ENCODE measurements at places on chromosomes 3 and 15.

DNA sequence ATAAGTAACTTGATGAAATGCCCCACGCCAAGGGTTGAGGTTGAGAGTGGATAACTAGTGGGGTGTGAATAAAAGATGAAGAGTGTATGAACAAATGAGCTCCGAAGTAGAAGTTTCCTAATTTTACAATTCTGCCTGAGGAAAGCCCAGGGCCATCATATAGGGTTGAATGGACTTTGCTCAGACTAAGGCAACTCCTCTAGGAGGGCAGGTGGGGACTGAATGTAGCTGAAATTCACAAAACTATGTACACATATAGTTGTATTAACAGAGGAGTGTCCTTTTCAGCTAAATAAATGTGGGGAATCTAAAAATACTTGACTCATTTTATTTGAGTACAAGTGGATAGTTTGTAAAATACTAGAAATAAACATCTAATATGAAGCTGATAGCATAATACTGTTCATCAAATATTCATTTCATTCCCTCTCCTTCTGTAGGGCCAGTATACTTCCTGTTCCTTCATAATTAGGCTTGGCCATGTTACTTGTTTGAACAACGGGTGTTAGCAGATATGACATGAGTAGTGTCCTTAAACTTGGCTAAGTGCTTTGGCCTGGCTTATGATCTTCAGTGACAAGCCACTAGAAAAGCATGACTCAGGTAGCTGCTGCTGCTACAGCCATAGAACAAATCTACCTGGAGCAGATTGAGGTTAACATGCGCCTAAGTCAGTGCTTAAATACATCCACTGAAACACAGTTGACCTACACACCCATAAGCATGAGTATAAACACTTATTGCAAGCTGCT is 26.5 kb downstream of the PLSCR1 start:
- no peak for DNase-seq

DNA sequence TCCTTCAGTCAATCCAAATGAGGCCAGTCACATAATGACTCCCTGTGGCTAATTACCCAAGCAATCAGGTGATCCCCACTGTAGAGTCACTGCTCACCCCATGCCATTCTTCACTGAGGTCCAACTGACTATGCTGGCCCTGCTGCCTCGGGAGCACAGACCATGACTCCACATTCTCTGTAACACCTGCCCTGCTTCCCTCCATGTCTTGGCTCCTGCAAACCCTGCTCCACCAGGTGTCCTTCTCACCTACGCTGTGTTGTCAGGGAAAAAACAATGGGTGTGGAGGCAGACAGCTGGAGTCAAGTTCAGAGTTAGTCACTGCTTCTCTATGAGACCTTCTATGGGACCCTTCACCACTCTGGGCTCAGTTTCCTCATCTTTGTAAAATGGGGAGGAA is 6.1 kb upstream of the SFMBT1 start:
- no peak for DNase-seq

DNA sequence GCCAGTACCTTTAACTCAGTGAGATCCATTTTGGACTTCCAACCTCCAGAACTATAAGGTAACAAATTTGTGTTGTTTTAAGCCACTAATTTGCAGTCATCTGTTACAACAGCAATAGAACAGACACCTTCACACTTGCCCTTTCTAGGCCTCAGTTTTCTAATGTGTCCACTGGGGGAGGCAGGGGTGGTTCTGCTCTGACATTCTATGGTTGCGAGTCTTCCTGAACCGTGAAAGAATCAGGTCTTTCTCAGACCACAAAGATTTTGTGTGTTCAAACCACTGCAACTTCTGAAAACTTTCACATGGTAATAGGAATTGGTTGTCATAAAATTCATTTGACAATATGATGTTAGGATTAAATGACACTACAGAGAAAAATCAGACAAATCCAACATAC is 26.8 kb upstream of the CSTA start:
- DNase-seq, result no peak

- no peak for DNase-seq
Measured at GRCh38 chr15:81724536-81724935, 321.3 kb downstream of the MEX3B start.

DNA sequence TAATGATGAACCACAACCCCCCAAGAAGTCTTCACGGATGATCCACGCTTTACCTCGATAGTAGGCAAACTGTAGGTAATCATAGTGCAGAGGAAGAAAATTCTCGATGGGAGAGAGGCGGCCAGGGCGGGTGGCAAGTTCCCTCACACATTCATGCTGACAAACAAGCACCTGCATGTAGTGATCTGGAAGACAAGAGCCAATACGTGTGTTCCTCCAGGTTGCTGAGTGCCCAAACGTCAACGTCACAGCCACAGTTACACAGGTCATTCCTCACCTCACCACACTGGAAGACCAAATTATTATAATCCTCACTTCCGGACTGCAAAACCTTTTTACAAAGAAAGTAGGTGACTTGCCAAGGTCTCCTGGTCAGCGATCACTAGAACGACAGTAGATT is 131.8 kb downstream of the P3H2 start:
- no peak for DNase-seq

DNA sequence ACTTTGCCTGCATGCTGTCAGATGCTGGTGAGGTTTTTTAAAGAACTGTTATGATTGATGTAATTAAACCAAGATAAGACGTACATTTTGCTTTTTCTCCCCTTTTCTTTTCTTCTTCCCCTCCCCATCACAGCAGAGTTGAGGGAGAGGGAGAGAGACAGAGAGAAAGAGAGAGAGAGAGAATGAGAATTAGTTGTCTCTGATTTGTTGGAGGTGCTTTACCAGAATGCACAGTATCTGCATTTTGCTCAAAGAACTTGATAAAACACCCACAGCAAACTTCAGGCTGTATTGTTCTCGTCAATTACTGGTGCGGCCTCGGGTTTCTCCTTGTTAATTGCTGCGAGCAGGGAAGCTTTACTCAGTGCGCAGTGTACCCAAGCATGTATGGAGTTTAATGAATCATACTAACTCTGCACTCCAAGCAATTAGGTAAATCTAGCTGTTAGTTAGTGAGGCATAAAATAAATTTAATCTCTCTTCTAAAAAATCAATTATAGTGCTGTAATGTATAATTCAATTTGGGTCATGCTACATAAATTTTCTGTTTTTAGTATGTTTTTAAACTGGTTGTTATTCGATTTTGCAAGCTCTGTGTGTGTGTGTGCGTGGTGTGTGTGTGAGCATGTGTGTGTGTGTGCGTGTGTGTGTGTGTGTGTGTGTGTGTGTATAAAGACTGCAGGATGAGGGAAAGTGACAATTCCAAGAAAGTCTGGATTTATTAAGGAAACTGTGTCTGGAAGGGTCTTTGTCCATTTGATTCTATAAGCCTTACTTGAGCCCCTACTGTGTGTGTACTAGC is 273.4 kb downstream of the TLE3 start:
- DNase-seq, result no peak

DNA sequence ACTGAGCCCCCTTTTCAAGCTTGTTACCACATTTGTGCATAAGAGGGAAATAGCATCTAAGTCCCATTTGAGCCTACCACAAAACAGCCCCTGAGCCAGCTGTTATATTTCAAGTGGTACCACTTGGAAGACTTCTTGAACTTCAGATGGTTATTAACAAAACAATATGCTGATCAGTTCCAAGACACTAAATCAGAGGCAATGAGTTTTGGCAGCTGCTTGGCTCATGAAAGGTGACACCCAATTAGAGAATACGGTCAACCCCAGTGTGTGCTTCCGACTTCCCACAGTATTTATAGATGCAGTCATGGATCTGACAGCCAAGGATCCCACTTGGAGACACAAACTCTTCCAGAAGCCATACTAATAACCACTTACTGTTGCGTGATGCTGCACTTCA is 469.6 kb upstream of the PPP2R3A start:
- DNase-seq, result no peak

GRCh38 chr3:108493862-108494261 is 16.5 kb downstream of the MYH15 start:
- DNase-seq, result peak; percentile 8

GRCh38 chr15:81317642-81318017 is 6.3 kb downstream of the STARD5 start:
- no peak for DNase-seq

- DNase-seq, result no peak
Measured at GRCh38 chr15:31609906-31610305, 283.3 kb downstream of the KLF13 start.

DNA sequence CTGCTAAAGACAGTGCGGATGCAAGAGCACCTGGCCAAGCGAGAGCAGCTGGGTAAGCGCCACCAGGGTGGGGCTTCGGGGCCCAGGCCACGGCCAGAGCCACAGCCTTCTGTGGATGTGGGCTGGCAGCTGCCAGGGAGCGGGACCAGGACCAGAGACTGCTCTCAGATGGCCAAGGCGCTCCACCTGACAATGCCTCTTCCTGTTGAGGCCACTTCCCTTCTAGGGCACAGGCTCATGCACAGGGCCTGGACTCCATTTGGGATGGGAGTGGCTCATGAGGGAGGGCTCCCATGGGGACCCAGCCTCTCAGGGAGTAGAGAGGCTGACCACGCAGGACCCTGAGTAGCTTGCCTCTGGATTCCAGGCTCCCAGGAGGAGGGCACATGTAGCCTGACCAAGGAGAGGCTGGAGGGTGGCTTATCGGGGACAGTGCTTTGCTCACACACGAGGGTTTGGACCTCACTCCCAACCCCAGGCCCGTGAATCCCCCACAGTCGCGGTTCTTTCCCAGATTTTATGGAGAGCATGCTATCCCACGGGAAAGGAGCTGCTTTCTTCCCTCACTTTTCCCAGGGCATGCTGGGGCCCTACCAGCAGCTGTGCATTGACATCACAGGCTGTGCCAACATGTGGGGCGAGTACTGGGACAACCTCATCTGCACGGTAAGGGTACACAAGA is 25.1 kb downstream of the ACAA1 start:
- no peak for DNase-seq

DNA sequence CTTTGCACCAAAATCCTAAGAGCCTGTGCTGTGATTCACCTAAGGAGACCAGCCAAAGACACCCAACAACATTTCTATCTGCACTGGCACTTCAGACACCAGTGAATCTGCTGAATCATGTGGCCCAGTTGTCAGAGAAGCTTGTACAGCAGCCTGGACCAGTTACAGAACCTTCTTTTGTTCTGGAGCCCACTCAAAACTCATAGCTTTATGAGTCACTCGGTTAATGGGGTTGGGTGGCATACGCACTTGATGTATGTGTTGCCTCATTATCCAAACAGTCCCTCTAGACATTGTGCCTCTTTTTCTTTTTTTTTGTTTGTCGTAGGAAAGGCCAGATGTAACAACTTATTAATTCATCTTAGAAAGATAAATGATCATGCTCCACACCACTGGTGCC is 25.6 kb upstream of the GOLGA6L2 start:
- DNase-seq, result no peak

DNA sequence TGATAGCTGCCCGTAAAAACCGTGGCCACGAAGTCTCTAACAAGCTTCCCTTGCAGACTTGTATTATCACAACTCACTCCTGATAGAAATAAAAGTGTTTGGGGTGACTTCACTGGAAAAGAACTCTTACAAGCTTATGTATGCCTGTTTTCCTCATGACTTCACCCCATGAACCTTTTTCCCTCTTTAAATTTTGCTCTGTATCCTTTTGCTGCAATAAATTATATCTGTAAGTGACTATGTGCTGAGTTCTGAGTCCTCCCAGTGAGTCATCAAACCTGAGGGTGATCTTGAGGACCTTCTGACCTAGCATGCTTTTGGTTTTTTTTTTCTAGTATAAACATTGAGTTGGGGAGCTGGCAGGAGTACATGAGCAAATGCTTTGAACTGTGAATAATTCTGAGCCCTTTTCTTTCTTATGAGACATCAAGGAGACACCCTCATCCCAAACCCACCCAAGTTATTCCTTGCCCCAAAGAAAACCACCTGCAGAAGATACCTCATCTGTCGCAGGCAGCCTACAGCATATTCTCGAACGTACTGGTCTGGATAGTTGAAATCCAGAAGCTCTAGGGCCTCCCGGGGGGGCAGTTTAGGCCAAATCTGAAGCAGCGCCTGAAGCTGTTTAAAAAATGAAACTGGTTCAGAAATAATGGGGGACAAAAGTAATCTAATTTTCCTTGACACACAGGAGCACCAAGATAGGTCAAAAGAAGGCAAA is 85.9 kb downstream of the FAIM start:
- no peak for DNase-seq

- no peak for DNase-seq
Measured at GRCh38 chr15:69893863-69894262, 203.9 kb downstream of the TLE3 start.

DNA sequence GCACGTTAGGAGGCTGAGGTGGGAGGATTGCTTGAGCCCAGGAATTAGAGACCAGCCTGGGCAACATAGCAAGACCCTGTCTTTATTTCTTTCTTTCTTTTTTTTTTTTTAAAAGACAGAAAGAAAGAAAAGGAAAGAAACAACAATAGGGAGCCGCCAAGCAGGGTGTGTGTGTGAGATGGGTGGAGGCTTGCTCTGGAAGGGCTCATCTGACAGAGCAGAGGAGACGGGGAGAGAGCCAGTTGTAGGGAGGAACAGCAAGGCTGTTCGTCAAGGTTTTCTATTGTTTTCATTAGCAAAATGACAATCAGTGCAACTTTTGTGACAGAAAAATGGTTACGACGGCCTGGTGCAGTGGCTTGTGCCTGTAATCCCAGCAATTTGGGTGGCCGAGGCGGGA is 69.3 kb downstream of the CDC25A start:
- no peak for DNase-seq

GRCh38 chr3:57825116-57825515 is 69.0 kb downstream of the SLMAP start:
- no peak for DNase-seq

DNA sequence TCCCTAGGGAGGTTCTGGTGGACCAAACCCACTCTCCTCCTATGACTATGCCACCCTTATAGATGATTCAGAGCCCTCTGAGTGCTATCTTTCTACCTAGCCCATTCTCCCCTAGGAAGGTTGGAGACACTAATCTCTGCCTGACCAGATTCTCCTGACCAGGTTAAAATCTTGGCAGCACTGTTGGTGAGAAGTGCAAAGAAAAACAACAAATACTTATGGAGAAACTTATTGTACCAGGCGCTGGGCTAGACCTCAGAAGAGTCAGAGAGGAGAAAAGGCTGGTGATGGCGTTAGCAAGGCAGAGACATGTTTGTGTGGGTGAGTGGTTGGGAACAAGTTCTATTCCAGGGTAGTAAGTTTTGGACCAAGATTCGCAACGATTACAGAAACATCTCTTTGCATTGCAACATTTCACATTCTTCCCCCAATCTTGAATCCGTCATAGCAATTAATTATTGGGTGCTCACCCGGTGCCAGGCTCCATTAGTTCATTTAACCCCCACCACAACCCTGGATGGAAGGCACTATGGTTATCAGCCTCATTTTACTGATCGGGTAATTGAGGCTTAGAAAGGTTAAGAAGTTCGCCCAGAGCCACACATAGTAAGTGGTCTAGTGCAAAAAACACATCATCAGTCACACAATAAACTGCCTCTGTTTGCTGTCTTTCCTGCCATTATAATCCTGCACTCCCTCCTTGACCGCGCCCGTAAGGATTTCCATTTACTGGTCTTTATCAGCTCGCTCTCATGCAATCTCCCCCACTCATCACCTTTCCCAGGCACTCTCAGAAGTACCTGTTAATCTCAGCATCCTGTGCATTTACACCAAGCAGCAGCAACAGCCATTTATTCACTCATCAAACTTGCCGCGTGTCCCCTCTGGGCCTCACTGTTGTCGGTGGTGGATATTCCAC is 655 bp upstream of the TSPAN3 start:
- no peak for DNase-seq

GRCh38 chr3:153315781-153316180 is 153.8 kb downstream of the RAP2B start:
- DNase-seq, result no peak

Data from HuH-7 (cell line).